ENCODE measurements at places on chromosomes 6 and 20.
A peak's percentile ranks its signal among the peaks of the same experiment; 100 is the strongest.

DNA sequence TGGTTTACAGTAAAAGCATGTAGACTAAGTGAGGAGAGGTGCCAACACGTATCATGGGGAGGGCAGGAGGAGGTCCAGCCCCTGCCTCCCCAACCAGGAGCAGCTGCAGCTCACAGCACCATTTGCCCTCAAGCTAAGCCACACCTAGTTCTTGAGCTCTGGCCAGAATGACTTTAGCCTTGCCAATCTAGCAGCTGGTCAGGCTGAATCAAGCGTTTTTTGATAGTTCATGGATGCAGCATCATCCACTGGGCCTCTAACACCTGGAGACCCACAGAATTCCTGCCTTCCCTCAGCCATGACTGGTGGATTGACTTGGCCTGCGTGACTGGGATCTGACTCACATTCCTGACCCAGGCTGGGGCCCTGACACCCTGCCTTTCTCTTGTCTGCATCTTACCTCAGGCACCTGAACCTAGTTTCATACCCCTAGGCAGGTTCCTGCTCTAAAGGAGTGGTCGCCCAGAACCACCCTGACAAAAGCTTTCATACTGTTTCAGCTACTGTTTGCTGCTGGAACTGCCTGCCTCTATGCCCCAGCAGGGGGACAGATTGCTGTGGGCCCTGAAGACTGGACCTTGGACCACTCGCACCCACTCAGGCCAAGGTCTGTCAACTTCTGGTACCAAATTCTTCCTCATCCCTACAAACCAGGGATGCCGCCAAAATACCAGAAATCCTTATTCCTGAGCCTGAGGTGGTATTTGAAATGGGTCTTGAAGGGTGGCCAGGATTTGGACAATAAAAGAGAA is 122.3 kb downstream of the QRSL1 start:
- DNase-seq, result no peak

DNA sequence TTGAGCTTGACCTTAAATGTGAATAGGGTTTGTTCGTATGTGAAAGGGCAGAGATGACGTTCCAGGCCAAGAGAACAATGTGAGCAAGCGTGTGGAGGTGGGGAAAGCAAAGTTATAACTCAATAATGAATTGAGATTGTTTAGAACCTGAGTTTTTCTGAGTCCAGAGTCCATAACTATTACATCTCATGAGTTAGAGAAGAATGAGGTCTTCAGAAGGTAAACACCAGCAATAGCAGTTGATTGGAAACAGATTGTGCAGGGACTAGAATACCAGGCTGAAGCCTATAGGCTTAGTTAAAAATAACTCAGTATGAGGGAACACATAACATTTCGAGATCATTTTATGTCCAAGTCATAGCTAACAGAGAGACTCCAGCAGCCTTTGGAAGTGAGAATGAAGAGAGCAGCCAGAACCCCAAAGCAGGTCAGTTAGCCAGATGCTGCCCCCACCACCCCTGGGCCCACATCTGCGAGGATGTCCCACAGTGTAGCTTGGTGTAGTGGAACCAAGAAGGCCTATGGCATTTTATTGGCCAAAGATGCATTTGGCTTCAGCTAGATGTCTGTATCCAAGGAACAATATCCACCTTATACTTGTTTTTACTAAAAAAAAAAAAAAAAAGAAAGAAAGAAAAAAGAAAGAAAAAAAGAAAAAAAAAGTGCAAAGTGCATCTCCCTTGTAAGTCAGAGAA is 121.7 kb downstream of the TNFRSF21 start:
- DNase-seq, result no peak

- no peak for DNase-seq
Observed at GRCh38 chr6:1535295-1535694, 74.4 kb upstream of the FOXC1 start.

DNA sequence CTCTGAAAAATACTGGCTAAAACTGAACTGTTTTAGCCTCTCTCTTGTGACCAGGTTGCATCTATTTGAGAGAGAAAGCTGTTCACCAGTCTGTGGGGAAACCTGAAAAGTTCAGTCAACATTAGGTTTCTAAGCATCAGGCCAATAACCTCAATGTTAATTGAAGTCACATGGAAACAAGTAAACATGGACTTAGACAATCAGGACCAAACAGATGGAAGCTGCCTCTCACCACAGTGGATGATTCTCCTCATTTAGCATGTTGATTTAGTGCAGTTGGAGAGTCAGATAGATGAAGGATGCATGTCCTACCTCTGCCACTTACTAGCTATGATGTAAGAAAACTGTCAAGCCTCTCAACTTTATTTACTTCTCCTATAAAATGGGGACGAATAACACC is 18.2 kb downstream of the SCGN start:
- DNase-seq, result no peak

DNA sequence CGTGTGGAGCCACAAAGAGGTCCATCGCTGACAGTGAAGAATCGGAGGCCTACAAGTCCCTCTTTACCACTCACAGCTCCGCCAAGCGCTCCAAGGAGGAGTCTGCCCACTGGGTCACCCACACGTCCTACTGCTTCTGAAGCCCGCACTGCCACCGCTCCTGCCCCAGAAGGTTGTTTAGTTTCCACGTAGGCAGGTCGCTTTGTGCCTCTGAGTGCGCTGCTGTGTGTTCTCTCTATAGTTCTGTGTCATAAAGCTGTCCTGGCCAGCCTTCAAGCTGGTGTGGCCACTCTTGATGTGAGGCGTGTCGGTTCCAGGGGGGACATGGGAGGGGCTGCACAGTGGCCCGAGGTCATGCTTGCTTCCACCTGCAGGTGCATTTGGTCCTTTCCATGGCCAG is 6.4 kb upstream of the FAM209A start:
- no peak for DNase-seq

DNA sequence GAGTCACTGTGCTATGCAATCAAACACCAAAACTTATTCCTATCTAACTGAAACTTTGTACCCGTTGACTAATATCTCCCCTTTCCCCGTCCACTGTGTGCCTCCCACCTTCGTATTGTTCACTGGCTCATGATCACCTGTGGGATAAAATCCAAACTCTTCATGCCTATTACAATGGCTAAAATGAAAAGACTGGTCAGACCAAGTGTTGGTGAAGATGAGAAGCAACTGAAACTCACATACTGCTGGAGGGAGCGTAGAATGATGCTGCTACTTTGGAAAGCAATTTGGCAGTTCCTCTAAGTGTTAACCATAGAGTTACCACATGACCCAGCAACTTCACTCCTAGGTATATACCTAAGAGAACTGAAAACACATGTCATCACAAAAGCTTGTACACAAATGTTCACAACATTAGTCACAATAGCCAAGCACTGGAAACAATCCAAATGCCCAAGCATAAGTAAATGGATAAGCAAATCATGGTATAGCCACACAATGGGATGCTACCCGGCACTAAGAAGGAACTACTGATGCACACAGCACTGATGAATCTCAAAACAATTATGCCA is 13.1 kb downstream of the RPS10 start:
- DNase-seq, result no peak

DNA sequence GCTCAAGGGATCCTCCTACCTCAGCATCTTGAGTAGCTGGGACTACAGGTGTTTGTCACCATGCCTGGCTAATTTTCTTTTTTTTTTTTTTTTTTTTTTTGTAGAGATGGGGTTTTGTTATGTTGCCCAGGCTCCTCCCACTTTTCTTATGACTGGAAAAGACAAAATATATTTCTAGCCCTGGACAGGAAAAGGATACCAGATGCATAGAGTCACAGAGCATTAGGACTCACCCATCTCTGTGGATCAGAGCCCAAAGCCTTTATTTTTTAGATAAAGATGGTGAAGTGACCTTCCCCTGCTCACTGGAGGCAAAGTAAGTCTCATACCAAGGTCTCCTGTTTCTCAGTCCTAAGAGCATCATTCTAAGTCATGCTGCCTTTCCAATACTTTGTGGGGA is 3.4 kb downstream of the TRIM10 start:
- no peak for DNase-seq

GRCh38 chr6:163564534-163564933 is 150.0 kb downstream of the QKI start:
- DNase-seq, result no peak

DNA sequence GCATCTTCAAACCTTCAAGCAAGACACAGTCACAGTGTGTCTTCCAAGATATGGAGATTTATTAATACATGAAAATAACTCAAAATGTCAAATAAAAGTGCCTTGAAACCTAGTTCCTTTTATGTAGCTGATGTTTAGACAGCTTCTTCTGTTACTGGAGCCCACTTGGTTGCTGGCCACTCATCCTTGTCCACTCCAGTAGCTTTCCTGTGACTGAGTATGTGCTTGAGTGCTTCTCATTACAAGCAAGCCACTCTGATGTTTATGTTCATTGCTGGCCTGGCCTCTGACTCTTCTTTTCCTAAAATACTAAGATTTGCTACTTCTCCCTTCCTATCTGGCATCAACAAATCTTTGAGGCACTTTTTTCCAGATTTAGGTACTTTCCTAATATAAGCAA is 545.2 kb upstream of the MAN1A1 start:
- DNase-seq, result no peak

DNA sequence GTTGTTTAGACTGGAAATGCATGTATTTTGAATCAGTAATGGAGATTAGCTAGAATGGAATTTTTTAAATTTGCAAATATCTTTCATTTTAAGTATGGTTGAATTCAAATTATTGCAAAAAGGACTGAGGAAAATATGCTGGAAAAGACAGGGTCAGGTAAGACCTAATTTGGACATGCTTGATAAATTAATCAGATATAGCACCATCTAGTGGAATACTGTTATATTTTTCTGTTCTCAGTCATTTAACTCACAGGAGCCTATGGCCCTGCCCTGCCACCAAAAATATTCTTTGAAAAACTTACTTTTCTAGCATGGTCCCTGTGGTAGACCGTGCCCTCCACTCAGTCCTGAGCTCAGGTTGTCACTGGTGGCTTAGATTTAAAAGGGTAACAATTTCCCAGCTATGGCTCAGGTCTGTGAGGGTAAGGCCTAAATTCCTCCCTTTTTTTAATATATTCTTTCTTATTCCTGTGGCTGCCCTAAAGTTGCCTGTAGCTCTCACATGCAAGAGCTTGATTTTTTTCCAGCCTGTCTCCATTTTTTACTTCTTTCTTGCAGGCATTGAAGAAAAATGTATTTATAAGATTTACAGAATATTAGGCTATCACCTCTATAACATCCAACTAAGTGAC is 25.3 kb upstream of the KIAA1586 start:
- peak; percentile 38 for DNase-seq

GRCh38 chr6:54415517-54415916 is 107.3 kb downstream of the TINAG start:
- no peak for DNase-seq

- no peak for DNase-seq
Observed at GRCh38 chr20:46423342-46423741, 16.9 kb upstream of the ELMO2 start.

DNA sequence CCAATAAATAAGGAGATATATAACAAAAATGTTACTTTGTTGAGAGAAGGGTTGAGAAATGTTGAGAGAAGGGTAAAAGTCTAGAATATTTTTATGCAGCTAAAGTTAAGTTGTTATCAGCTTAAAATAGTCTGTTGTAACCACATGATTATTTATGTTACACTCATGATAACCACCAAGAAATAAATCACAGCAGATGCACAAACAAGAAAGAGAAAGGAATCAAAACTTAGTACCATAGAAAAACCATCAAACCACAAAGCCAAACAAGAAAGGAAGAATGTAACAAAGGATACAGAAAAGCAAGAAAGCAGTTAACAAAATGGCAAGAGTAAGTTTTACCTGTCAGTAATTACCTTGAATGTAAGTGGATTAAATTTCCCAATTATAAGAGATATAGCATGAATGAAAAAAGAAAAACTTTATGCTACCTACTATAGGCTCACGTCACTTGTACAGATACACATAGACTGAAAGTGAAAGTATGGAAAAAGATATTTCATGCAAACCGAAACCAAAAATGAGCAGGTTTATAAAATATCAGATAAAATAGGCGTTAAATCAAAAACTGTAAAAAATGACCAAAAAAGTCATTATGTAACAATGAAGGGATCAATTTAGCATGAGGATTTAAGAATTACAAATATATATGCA is 93.6 kb downstream of the STXBP5 start:
- DNase-seq, result no peak

GRCh38 chr6:98716341-98716740 is 118.0 kb upstream of the POU3F2 start:
- DNase-seq, result no peak

DNA sequence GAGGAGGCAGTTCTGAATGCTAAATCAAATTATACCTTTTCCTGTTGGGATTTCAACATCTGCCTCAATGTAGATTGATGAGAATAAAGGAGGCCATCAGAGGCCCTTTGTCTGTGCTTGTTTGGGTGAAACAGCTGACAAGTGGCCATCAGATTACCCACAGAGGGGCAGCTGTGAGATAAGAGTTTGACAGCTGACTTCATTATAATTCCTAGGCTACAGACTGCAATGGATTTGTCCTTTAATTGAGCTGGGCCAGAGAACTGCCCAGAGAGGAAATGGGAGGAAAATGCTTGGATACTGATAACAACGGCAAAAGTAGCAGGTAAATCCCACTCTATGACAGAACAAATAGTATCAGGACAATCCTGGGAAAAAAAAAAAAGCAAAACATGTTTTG is 649.4 kb downstream of the HDGFL1 start:
- DNase-seq, result peak; percentile 32

GRCh38 chr6:166573511-166574216 is 12.8 kb downstream of the RAMACL start:
- DNase-seq, result no peak

- no peak for DNase-seq
Observed at GRCh38 chr20:40019510-40019909, 669.5 kb downstream of the MAFB start.

GRCh38 chr6:90976341-90976740 is 389.5 kb upstream of the MAP3K7 start:
- DNase-seq, result no peak

GRCh38 chr6:154613137-154613676 is 102.7 kb upstream of the CNKSR3 start:
- DNase-seq, result no peak

GRCh38 chr20:50636601-50637540 is 54.5 kb downstream of the RIPOR3 start:
- DNase-seq, result no peak

GRCh38 chr6:45987856-45988255 is 27.8 kb downstream of the CLIC5 start:
- DNase-seq, result no peak

GRCh38 chr6:105227295-105227767 is 47.5 kb upstream of the POPDC3 start:
- no peak for DNase-seq

- no peak for DNase-seq
Observed at GRCh38 chr20:59062081-59062480, 19.5 kb upstream of the PRELID3B start.

- no peak for DNase-seq
Observed at GRCh38 chr6:166162599-166163342, 4.9 kb downstream of the TBXT start.

- no peak for DNase-seq
Observed at GRCh38 chr20:60008130-60008808, 50.0 kb downstream of the CDH26 start.

Data from midbrain (tissue), 1 donor.